ENCODE measurements at places on chromosomes 11 and 22.

- no peak for DNase-seq
Measured at GRCh38 chr11:30504468-30504867, 81.7 kb downstream of the MPPED2 start.

- no peak for DNase-seq
Measured at GRCh38 chr11:20933086-20933485, 263.7 kb downstream of the NELL1 start.

GRCh38 chr11:72091292-72091691 lies 10.6 kb downstream of the LRRC51 start:
- peak; percentile 37 for DNase-seq

DNA sequence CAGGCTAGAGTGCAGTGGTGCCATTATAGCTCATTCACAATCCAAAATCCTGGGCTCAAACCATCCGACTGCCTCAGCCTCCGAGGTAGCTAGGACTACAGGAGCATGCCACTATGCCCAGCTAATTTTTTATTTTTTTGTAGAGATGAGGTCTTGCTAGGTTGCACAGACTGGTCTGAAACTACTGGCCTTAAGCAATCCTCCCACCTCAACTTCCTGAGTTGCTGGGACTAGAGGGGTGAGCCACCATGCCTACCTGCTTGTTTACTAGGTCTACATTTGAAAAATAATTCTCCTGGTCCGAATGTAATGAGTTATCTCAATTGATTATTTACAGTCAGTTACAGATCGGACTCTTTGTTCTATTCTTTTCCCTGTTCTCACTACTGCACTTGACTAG lies 22.0 kb downstream of the TAF1D start:
- DNase-seq: no peak

DNA sequence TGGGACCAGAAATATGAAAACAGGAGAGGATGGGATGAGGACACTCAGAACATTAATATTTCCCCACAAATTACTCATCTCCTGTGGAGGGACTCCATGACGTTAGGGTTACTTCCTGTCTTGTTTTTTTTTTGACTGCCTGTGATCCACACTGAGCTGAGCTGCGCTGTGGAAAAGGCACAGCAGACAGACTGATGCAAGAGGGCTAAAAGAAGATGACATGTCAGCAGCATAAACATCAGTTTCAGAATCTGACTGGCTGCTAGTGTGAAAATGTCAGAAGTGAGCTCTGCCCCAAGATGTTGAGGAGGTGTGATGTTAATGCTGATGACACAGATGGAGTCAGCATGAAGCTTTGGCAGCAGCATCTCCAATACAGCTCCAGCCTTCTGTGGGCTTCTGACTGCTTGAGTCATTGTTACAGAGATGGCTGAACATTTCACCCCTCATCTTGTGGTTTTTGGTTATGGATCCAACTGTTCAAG lies 286.8 kb downstream of the BLID start:
- DNase-seq: no peak

- no peak for DNase-seq
Measured at GRCh38 chr22:45704648-45705047, 33.0 kb downstream of the ATXN10 start.

- DNase-seq: no peak
Measured at GRCh38 chr11:19868871-19869270, 156.2 kb downstream of the NAV2 start.

GRCh38 chr11:128840137-128840536 lies 27.0 kb downstream of the KCNJ1 start:
- no peak for DNase-seq
